AG09309 (cell line): ENCODE measurements at places on chromosomes 4 and X.

GRCh38 chrX:15761564-15762191 lies 23.6 kb downstream of the CA5B start:
- no peak for DNase-seq

- no peak for DNase-seq
These were observed 53.1 kb downstream of the OCRL start for GRCh38 chrX:129593137-129593536.

DNA sequence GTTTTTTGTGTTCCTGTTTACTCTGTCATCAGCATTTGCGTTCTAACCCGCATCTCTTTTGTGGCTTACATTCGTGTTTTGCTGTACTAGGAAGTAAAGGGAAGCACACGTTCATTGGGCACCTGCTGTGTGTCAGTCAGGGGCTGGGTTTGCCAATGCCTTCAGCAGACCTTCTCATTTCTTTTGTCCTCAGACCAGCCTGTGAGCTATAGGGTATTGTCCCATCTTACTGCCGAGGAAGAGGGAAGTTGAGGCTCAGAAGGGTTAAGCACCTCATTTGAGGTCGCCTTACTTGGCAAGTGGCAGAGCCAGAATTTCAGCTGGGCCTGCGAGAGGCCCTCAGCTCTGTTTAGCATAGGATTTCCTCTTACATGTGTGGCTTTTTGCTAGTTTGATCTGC lies 8.7 kb downstream of the TBC1D14 start:
- no peak for DNase-seq

DNA sequence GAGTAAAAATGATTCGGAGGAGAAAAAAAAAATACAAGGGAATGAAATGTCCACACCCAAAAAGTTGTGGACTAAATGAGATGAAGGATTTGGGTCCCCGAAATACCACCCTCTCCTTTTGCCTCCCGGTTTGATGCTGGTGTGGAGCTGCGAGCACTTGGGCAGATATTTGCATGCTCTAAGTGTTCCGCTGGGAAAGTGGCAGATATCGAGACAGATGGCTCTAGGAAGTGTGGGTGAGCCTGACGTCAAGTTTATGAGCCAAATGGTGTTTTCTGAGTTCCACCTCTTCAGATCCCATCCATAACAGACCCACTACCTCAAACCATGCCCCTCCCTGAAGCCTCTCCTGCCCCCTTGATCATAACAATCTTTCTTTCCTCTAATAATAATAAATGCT lies 228.6 kb downstream of the QDPR start:
- DNase-seq = no peak

- DNase-seq = no peak
These were observed 11.8 kb upstream of the TMEM192 start for GRCh38 chr4:165124488-165124887.

GRCh38 chr4:177033632-177034031 lies 240.9 kb upstream of the VEGFC start:
- no peak for DNase-seq

GRCh38 chrX:46208225-46208854 lies 336.9 kb downstream of the ZNF674 start:
- DNase-seq = peak; percentile 20

DNA sequence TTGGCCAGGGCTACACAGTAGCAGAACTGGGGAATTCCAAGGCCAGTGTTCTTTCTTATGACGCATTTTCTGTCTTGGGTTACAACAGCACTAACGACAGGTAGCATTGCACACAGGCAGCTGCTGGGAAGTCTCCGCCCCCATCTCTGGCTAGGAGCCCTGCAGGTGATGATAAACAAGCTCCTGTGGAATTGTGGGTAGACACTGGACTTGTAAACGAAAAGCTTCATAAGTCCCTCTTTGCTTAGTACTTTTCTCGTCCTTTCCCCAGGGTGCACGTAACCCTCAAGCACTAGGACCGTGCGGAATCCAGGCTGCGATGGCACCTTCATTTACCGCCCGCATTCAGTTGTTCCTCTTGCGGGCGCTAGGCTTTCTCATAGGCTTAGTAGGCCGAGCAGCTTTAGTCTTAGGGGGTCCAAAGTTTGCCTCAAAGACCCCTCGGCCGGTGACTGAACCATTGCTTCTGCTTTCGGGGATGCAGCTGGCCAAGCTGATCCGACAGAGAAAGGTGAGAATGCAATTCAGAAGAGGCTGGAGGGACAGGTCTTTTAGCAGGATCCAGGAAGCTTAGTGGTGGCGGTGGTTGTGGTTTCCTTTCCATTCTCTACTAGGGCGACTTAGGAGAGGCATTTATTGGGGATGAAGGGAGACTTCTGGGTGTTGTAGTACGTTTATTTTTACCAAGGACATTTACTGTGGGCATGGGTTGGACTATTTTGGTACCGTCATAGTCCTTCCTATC lies at the start of gene FAAH2:
Gene FAAH2, plus strand, starts transcription at position 200 of the 745 bp plus-strand sequence. Its CDS starts 120 bp downstream, at position 320.
- DNase-seq = no peak

DNA sequence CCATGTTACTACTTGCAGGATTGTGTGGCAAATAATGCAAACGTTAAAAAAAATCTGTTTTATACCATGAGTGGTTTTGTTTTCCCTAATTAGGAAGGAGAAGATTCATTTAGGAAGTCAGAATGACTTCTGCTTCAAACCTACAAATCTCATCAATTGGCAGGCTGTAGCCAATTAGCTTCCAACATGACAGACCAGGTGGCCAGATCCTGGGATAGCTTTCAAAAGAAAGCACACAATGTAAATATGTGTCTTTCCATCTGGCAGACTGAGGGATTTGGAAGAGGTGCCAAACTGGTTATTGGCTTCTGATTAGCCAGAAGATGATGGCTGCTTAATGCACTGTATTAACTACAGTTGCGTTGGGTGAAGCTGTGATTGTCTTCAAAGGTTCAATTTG lies 432.8 kb downstream of the ANKRD50 start:
- DNase-seq = no peak

DNA sequence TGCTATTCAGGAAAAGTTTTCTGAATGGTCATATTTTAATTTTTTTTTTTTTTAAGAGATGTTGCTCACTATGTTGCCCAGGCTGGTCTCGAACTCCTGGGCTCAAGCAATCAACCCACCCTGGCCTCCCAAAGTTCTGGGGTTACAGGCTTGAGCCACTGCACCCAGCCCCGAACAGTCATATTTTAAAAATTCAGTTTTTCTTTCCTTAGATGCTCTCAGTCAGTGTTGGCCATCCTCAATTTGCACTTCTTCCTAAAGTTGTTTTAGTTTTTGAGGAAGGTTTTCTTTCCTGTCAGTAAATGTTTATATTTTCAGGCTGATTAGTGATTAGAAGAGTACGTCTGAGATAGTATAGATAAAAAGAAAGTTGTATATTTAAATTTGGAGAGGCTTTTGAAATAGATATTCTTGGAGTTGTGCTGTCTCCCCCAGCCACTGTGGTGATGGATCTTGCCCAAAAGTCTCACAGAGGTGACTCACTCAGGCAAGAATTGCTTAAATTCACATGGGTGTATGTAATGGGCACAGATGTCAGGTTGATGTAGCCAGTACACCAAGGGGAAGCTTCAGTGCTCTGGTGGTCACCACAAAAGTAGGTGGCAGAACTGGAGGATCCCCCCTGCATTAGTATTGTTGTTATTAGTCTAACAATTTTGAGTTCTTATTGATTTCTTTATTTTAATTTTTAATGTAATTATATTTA lies 72.2 kb upstream of the ELOVL6 start:
- DNase-seq = peak; percentile 41

GRCh38 chr4:118270492-118270891 lies 82.3 kb downstream of the PRSS12 start:
- no peak for DNase-seq
